Immature natural killer cell (primary cell): ENCODE measurements at places on chromosomes 2 and 18.

DNA sequence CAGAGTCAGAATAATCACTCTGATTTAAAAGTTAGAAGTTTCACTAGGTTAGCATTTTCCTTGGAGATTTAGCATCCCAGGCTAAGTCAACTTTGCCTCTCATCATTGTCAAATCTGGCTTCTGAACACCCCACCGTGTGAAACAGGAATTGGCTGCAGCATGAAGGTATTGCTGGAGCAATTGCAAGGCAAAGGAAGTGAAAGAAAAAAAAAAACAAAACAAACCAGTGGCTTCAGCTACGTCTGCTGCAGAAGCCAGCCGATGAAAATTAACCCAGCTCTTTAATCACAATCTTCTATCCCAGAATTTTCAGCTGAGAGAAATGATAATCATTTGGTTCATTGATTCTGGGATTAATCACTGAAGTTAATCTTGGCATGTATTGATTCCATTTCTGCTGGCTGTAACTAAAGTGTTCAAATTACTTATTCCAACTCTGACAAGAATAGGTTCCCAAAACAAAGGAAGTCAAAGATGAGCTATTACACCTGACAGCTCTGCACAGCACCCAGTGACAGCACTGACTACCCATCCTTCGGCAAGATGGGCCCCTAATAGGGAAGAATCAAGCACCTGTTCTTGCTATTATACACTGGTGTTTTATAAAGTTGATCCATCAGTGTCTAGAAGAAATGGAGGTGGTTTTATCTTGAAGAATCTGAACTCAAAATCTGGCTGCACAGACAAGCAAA lies 42.7 kb upstream of the REG3G start:
- no peak for DNase-seq

DNA sequence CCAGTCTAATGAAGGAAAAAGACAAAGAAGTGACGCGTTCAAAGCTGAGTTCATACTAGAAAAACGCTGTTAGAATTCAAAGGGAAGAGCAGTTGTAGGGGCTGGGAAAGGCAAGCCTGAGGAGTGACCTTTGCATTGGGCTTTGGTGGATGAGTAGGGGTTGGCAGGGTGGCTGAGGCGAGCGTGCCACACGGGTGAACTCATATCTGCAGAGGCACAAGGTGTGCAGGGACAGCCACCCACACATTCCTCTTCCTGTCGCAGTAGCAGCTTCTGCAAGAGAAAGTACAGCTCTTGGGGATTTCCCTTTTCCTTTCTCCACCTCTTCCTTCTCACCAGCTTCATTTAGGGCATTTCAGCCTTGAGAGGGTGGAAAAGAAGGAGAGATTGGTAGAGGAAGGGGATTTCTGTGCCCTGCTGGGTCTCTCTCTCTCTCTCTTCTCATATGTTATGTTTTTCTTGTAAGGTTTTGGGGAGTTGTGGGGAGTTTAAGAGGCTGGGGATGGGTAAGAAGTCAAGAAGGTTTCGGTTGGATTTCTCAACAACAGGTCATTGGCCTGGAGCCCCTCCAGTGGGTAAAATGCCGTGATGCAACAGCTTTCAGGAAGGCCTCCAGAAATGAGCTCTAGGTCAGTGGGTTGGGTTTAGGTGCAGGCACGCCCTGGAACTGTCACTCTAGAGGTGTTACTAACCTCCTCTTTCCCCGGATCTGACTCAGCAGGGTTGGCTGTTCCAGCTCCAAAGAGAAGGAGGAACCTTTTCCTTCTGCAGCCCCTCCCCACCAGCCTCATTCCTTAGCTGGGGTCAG lies 40.1 kb downstream of the ODC1 start:
- peak; percentile 68 for DNase-seq

GRCh38 chr2:156401861-156402260 lies 34.3 kb upstream of the GPD2 start:
- no peak for DNase-seq

DNA sequence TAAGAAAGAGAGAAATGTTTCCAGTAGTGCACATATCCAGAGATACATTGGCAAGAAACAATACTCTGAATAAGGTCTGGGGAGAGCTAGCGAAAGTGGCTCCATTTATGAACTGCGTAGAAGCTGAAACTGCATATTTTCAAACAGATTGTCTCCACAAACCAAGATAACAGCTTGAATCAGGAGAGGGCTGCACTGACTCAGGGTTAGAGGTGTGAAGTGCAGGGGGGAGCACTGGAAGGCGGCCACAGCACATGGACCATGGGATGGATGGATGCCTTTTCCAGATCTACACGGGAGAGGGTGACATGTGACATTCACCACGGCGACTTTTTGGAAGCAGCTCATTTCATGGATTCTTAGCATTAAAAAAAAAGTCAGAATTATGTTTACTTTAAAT lies 729.4 kb downstream of the RNF144A start:
- no peak for DNase-seq
